ENCODE measurements at places on chromosomes 13 and 19.
A peak's percentile ranks its signal among the peaks of the same experiment; 100 is the strongest.

GRCh38 chr13:94033830-94034642 is 445.4 kb downstream of the DCT start:
- DNase-seq: no peak

DNA sequence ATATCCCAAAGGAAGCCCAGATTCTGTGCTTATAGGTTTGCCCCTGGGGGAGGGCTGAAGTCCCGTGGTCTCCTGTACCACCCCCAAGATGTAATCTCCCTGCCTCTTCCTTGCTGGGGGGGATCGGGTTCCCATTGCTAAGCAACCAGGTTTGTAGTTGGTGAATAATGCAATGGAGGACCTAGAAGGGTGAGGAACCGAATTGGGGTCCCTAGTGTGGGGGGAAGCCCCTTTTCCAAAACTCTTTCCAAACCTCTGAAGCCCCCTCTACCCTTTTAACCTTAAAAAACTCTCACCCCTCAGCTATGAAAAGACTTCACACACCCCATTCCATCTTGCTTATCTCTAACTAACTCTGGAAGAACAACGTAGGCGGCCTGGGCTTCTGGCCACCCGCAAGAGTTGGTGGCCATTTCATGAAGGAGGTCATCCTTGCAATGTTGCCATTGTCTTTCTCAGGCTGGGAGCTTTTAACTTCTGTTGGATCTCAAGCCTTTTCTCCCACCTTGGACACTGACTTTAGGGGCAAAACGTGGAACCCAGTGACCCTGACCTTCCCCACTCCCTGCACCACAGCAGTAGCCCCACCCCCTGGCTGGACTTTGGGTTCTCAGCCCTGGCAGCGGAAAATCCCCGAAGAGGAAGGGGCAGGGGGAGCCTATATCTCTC is 661 bp downstream of the PALM3 start:
- DNase-seq: no peak

DNA sequence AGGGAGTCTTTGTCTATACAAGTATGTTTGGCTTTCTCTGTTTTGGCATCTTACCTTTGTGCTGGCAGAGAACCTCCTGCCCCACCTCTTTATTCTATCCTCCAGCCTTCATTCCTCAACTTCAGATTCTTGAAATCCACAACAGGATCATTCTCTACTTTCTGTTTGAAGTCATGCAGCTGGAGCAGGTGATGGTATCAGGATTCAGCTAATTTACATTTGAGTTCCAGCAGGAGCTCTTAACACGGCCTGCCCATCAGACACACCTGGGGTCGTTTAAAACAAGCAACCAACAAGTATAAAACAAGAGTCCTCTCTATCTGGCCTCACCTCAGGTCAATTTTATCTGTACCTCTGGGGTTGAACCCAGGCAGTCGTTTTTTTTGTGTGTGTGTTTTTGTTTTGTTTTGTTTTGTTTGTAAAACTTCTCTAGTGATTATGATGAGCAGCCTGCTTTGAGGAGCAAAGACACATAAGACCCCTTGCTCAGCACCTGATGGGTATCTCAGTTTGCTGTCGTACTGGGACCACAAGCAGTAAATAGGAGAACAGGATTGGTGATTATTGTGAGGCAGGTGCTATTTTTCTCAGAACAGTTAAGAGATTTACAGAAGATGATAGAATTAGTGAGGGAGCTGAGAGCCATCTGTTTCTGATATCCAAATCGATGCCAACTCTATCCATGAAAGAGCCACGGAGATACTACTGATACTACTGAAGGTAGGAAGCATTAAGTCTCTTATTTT is 78.4 kb downstream of the GPC6 start:
- DNase-seq: no peak

GRCh38 chr13:59863621-59864020 is 300.1 kb downstream of the DIAPH3 start:
- no peak for DNase-seq

DNA sequence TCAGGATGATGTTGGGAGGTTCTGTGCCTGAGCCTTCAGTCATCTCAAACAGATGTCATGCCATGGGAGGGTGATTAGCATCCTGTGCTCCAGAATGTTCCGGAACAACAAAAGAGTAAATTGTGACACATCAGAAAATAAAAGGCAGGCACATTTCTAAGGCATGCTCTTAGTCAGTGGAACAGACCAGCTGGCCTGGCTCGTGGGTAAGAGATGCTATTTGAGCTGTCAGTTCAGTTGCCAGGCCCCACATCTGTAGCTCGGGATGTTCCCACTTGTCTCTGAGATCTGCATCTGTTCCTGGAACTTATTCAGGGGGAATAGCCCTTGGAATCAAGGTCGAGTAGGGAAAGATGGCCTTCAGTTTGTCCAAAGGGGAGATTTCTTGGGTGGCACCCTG is 26.0 kb downstream of the OLFM4 start:
- no peak for DNase-seq

- no peak for DNase-seq
These were observed 55.1 kb downstream of the SLAIN1 start for GRCh38 chr13:77752512-77753069.

- DNase-seq: no peak
These were observed 1.0 kb downstream of the EPOR start for GRCh38 chr19:11382898-11383705.

DNA sequence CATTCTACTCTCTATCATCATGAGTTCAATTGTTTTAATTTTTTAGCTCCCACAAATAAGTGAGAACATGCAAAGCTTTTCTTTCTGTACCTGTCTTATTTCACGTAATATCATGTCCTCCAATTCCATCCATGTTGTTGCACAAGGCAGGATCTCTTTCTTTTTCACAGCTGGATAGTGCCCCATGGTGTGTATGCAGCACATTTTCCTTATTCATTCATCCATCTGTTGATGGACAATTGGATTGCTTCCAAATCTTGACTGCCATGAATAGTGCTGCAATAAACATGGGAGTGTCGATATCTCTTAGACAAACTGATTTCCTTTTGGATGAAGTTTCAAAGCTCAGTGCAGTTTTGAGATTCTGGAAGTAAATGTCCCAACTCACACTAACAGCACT is 326.9 kb downstream of the FGF9 start:
- DNase-seq: no peak

DNA sequence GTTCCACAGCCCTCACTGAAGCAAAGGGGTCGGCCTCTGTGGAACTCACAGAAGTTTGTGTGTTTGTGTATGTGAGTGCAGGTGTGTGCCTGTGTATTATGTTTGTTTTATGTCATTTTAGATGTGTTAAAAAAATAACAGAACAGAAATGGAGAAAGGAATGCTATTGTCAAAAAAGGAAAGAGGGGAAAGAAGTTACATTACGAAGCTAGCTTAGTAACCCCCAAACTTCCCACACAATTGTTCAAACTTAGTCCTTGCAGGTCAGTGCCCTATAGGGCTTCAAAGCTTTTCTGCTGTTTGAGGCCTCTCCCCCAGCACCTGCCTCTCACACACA is 1505.6 kb upstream of the SLC10A2 start:
- DNase-seq: no peak

DNA sequence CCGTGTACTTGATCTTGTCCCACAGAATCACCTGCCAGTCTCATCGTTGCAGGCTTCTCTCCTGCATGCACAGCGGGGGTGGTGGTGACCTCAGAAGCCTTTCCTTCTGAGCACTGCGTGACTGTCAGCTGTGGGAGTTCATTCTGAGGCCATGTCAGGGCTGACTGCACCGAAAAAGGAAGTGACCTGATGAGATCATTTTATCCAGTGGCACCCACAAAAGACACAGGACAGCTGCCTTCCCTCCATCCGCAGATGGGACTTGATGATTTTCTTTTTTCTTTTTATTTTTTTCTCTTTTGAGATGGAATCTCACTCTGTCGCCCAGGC is 89.7 kb downstream of the RAB20 start:
- no peak for DNase-seq

DNA sequence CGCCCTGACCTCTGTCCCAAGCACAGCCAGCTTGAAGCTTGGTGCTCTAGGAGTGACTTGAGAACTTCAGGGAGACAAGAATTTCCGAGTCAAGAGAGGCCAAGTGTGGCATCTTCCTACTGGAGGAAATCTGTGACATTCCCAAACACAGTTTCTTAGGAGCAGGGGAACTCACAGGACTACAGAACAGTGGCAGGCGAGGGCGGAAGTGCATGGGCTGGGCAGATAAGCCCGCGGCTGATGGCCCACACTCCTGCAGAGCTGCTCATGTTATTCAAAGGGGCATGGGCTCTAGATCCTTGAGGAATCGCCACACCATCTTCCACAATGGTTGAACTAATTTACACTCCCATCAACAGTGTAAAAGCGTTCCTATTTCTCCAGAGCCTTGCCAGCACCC is 168.8 kb downstream of the KATNAL1 start:
- DNase-seq: no peak

GRCh38 chr13:46207828-46208227 is 3.9 kb upstream of the LRRC63 start:
- DNase-seq: no peak

DNA sequence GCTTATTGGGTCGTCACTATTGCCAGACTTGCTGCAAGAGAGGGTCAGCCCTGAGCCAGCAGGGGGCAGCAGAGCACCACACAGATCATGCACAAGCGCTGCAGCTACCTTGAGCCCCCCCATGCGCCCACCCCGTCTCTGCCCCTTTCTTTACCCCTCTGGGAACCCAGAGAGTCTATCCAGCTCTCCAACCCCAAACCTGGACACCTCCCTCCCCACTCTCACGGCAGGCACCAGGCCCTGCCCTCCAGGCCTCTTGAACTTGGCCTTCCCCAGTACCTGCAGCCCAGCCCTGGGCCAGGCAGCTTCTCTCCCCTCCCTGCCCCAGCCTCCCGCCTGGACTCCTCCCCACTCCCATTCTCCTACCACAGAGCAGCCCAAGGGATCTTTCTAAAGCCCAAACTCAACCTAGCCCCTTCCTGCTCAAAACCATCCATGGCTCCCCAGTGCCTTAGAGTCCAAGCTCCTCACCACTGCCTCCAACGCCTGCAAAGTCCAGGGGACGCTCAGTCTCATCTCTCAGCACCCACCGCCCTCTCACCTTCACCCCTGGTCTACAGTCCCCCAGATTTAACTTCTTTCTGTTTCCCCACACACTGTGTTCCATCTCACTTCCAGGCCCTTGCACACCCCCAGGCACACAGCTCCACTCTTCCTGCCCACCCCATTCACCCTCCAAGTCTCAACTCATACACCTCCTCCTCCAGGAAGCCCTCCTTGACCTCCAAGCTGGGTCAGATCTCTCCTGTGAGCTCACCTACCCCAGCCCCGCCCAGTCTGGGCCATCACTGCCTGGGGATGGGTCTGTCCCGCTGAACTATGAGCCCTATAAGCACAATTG is 9.4 kb upstream of the CEACAM16 start:
- peak; percentile 10 for DNase-seq

DNA sequence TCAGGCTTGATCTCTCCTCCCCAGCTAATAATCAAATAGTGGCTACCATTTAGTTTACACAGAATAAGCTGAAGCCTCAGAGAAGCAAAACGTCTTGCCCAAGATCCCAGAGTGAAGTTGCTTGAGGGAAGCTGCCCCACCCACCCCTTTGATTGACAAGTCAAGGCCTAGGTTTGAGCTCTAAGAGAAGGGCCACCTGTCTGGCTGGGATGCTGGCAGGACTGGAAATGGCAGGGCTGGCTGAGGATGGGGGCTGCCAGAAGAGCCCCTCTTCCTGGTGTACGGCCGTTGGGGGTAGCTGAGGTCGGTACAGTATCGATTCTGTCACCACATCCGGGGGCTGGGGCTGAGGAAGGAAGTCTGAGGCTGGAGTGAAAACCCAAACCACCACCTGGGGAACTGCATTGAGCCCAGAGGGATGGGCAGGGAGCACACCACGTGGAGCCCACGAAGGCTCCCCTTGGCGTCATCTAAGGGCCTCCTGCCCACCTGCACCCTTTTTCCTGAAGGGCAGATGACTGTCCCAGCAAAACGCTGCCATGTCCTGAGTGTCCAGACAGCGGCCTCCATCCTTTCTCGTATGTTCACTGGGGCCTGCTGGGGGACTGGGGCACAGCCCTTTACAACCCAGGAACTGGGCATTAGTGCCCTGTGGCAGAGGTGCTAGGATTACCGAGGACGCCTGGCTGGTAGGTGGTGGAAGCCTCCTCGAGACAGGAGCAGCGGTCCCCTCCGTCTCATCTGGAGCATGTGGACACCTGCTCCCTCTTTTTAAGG is 1.4 kb upstream of the PRKD2 start:
- no peak for DNase-seq

GRCh38 chr19:46975925-46976782 is 43.5 kb upstream of the NPAS1 start:
- DNase-seq: peak; percentile 99

- no peak for DNase-seq
These were observed 8.5 kb upstream of the ZNF83 start for GRCh38 chr19:52646571-52647217.

DNA sequence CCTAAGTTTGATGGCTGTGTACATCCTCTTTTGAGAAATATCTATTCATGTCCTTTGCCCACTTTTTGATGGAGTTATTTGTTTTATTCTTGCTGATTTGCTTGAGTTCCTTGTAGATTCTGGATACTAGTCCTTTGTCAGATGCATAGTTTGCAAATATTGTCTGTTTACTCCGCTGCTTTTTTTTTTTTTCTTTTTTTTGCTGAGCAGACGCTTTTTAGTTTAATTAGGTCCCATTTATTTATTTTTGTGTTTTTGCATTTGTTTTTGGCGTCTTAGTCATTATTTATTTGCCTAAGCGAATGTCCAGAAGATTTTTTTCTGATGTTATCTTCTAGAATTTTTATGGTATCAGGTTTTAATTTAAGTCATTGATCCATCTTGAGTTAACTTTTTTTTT is 114.9 kb downstream of the GPC6 start:
- no peak for DNase-seq

DNA sequence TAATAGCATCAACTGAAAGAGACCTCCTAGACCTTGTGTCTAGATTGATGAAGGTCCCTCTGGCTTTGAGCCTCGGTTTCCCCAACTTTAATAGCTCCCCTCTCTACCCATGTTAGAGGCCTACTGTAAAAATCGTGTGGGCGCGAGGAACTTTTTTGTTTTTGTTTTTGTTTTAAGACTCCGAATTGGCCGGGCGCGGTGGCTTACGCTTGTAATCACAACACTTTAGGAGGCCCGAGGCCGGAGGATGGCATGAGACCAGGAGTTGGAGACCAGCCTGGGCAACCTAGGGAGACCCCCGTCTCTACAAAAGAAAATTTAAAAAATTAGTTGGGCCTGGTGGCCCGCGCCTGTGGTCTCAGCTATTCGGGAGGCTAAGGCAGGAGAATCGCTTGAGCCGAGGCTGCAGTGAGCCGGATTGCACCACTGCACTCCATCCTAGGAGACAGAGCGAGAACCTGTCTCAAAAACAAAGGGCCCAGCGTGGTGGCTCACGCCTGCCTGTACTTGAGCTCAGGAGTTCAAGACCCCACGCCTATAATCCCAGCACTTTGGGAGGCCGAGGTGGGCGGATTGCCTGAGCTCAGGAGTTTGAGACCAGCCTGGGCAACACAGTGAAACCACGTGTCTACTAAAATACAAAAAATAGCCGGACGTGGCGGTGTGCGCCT is 858 bp upstream of the PPP6R1 start:
- no peak for DNase-seq

GRCh38 chr19:50051964-50052363 is 26.2 kb downstream of the ZNF473 start:
- DNase-seq: no peak

GRCh38 chr13:91245288-91245687 is 102.2 kb upstream of the MIR17HG start:
- no peak for DNase-seq

GRCh38 chr13:23399347-23399746 is 34.2 kb downstream of the SACS start:
- DNase-seq: no peak

GRCh38 chr19:45059258-45059965 is 16.9 kb downstream of the ZNF296 start:
- no peak for DNase-seq

- DNase-seq: no peak
These were observed 230.8 kb downstream of the TBC1D4 start for GRCh38 chr13:75251188-75251587.
